PC-9 (cell line): ENCODE measurements at places on chromosomes 12 and 14. TPM values are rescaled to one million over a fixed set of nuclear protein-coding genes. Genes with fewer than 3 reads are reported as not detected.

DNA sequence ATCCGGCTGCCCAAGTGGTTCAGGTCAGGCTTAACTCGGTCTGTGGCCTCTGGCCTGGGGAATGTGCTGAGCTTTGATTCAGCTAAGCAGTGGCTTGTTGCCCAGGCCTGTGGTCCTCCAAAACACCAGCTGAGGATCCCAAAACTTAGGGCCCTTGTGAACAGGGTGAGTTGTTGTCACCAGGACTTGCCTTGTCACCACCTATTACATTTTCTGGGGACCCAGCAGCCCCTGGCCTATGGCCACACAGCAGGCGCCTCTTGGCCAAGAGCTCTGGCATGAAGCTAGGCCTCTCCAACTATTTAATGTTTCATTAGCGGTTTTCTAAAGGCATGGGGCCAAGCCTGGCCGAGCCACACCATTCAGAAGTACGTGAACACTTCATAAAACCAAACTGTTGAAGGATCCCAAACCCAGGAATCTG is 343.7 kb downstream of the CACNA1C start:
- no peak overlapping the region for H3K27ac ChIP-seq
- no peak overlapping the region for H3K4me3 ChIP-seq
- H3K27me3 ChIP-seq: peaks cover 61% of the 10 kb centered on the region
- DNase-seq: no peak
- no peaks in the 10 kb centered on the region for H3K36me3 ChIP-seq
- H3K4me1 ChIP-seq: no peaks in the 10 kb centered on the region

- H3K27ac ChIP-seq: no peak overlapping the region
- H3K4me1 ChIP-seq: no peaks in the 10 kb centered on the region
- no peak overlapping the region for H3K4me3 ChIP-seq
- no peak for DNase-seq
- no peaks in the 10 kb centered on the region for H3K36me3 ChIP-seq
These were observed 17.7 kb downstream of the SLC4A8 start for GRCh38 chr12:51442324-51442723.

GRCh38 chr12:51295651-51296050 is 25.4 kb upstream of the SMAGP start:
- no peaks in the 10 kb centered on the region for H3K27me3 ChIP-seq
- H3K4me3 ChIP-seq: no peak overlapping the region
- no peak overlapping the region for H3K27ac ChIP-seq
- peak; percentile 50 for DNase-seq
- no peaks in the 10 kb centered on the region for H3K36me3 ChIP-seq
- H3K4me1 ChIP-seq: peaks cover 23% of the 10 kb centered on the region

DNA sequence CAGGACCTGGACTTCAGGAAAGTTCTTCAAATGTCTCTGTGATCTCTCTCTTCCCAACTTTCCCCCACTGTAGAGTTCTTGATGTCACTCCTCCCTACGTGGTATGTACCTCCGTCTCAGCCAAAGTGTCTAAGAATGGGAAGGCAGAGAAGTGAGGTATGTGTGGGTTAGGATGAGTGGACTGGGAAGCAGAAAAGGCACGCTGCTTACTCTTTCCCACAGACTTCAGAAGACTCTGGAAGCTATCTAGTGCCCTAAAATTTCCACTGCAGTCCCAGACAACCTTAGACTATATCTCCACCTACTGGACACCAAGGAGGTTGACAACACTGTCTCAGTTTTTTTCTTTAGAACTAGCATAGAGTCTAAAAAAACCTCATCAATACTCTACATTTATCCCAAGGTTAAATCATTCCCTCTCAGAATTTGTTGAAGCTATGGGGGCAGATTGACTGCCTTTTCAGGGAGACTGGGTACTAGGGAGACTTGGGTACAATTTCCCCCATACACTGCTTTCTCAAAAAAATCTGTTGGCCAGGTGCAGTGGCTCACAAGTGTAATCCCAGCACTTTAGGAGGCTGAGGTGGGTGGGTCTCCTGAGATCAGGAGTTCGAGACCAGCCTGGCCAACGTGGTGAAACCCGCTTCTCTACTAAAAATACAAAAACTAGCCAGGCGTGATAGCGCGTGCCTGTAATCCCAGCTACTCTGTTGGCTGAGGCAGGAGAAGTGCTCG is 20.6 kb upstream of the ITGA5 start:
- no peak overlapping the region for H3K27ac ChIP-seq
- no peaks in the 10 kb centered on the region for H3K36me3 ChIP-seq
- H3K4me3 ChIP-seq: no peak overlapping the region
- no peaks in the 10 kb centered on the region for H3K27me3 ChIP-seq
- 0 out of 2 replicates have a peak, but pooled peaks cover 8% of the 10 kb centered on the region for H3K4me1 ChIP-seq

DNA sequence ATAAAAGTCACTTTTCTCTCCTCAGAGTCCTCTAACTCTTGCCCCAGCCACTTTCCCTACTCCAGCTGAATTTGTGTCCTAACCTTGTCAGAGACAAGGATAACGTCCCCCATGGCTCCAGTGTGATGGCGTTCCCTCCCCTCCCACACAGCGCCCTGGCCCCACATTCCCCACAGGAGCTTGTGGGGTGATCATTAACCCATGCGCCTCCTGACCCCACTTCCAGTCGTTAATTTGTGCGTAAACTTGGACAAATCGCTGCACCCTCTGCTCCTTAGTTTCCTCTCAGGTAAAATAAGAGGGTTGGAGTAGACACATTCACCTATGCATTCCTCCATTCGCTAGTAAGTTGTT is 22.9 kb upstream of the BCDIN3D start:
- no peak overlapping the region for H3K4me3 ChIP-seq
- no peak overlapping the region for H3K27ac ChIP-seq
- no peak for DNase-seq

GRCh38 chr14:20714593-20715250 is 26.2 kb downstream of the ANG start:
- H3K27ac ChIP-seq: no peak overlapping the region
- peak; percentile 74 for DNase-seq
- H3K27me3 ChIP-seq: no peaks in the 10 kb centered on the region
- H3K4me1 ChIP-seq: 0 out of 2 replicates have a peak, but pooled peaks cover 4% of the 10 kb centered on the region

The RPS6KA5 gene
- 3.0 and 3.5 TPM in 2 replicates for total RNA-seq

- H3K4me1 ChIP-seq: no peaks in the 10 kb centered on the region
- no peaks in the 10 kb centered on the region for H3K27me3 ChIP-seq
- no peak overlapping the region for H3K27ac ChIP-seq
- DNase-seq: no peak
- H3K4me3 ChIP-seq: no peak overlapping the region
These were observed 70.1 kb downstream of the ATF7IP start for GRCh38 chr12:14435627-14436026.

DNA sequence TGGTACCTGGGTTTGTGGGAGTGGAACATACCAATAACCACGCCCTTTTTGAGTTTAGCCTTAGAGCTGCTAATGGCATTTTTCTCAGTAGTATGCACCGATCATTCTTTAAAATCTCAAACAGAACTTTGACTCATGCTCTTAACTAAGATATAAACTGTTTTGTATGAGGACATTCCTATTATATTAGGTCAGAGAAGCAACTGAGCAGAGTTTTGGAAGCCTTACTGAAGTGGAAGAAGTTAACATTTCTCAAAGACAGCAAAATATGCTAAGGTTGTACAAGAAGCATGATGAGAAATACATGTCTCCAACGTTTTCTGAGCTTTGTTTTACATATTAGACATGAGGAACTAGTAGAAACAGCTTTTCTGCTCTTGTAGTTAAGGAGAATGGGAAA is 819.2 kb downstream of the FSCB start:
- H3K36me3 ChIP-seq: no peaks in the 10 kb centered on the region
- no peak overlapping the region for H3K27ac ChIP-seq
- no peak overlapping the region for H3K4me3 ChIP-seq
- H3K27me3 ChIP-seq: no peaks in the 10 kb centered on the region
- no peak for DNase-seq

The OAS2 gene
- total RNA-seq: 0.98 and 1.3 TPM in 2 replicates

GRCh38 chr12:120425797-120426196 is 12.1 kb upstream of the COX6A1 start:
- 0 out of 2 replicates have a peak, but pooled peaks cover 3% of the 10 kb centered on the region for H3K4me1 ChIP-seq
- DNase-seq: no peak
- no peaks in the 10 kb centered on the region for H3K27me3 ChIP-seq
- no peak overlapping the region for H3K4me3 ChIP-seq
- no peaks in the 10 kb centered on the region for H3K36me3 ChIP-seq

- H3K4me1 ChIP-seq: no peaks in the 10 kb centered on the region
- DNase-seq: no peak
- no peak overlapping the region for H3K27ac ChIP-seq
- no peaks in the 10 kb centered on the region for H3K27me3 ChIP-seq
- no peak overlapping the region for H3K4me3 ChIP-seq
- H3K36me3 ChIP-seq: peaks cover 65% of the 10 kb centered on the region
These were observed 80.5 kb upstream of the ZFP36L1 start for GRCh38 chr14:68873376-68873775.

The WNT1 gene
- total RNA-seq: not detected in 2 replicates

GRCh38 chr12:110503432-110503831 is 1.3 kb downstream of the RAD9B start:
- H3K36me3 ChIP-seq: peaks cover 14% of the 10 kb centered on the region; the same call in 1 of the 2 replicates
- H3K4me1 ChIP-seq: peaks cover 22% of the 10 kb centered on the region
- no peak overlapping the region for H3K4me3 ChIP-seq
- no peak overlapping the region for H3K27ac ChIP-seq
- no peak for DNase-seq

GRCh38 chr14:65853407-65853955 is 441.0 kb downstream of the FUT8 start:
- H3K27me3 ChIP-seq: no peaks in the 10 kb centered on the region
- no peaks in the 10 kb centered on the region for H3K36me3 ChIP-seq
- no peak overlapping the region for H3K4me3 ChIP-seq
- no peaks in the 10 kb centered on the region for H3K4me1 ChIP-seq
- no peak overlapping the region for H3K27ac ChIP-seq
- DNase-seq: no peak

DNA sequence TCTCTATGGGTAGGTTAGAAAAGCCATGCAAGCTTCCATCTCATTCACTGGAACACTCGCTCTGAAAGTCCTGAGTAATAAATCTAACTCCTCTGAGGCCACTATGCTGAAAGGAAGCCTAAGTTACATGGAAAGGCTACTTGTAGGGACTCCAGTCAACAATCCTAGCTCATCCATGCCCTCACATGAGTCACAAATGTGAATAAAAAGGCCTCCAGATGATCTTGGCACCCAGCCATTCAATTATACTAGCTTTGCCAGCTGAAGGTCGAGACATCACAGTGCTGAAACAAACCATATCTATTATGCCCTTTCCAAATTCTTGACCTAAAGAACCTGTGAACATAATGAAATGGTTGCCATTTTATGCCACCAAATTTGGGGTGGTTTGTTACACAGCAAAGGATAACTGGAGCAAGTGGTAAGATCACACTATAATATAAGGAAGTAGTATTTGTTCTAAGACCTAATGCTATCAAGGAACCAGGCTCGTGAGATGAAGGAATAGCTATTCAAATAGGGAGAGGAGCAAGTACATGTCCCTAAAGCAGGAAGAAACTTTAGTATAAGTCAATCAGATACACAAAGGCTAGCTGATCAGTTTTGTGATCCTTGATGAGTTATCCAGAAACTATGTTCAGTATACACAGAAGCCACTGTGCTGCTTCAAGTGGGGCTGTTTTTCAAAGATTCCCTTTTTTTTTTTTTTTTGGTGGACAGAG is 142.1 kb downstream of the MED13L start:
- no peaks in the 10 kb centered on the region for H3K36me3 ChIP-seq
- H3K27me3 ChIP-seq: no peaks in the 10 kb centered on the region
- DNase-seq: peak; percentile 50
- peak overlapping the region; percentile 28; the same call in 1 of the 2 replicates for H3K27ac ChIP-seq
- no peak overlapping the region for H3K4me3 ChIP-seq
- H3K4me1 ChIP-seq: peaks cover 15% of the 10 kb centered on the region

- no peak overlapping the region for H3K27ac ChIP-seq
- no peaks in the 10 kb centered on the region for H3K27me3 ChIP-seq
- DNase-seq: no peak
- no peaks in the 10 kb centered on the region for H3K4me1 ChIP-seq
These were observed 70.3 kb upstream of the DBX2 start for GRCh38 chr12:45121224-45121623.

DNA sequence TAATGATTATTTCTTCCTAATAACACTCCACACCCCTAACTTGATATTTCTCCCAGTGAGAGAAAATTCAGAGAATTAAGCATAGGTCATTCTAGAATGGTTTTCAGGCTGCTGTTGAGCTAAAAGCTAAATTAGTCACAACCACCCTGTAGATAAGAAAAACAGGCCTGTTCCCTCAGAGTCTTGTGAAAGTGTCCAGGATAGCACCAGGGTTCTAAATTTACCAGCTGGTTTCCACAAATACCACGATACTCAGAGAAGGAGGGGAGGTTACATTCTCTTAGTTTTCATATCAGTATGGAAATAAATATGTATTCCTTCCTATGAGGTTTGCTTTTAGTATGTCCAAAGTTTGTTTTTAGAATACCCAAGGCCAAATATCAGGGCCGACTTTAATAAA is 66.0 kb upstream of the YARS2 start:
- no peak overlapping the region for H3K4me3 ChIP-seq
- peaks cover 6% of the 10 kb centered on the region; the same call in 1 of the 2 replicates for H3K36me3 ChIP-seq
- H3K27ac ChIP-seq: no peak overlapping the region
- no peaks in the 10 kb centered on the region for H3K27me3 ChIP-seq

GRCh38 chr14:26180221-26180620 is 417.6 kb downstream of the NOVA1 start:
- no peak overlapping the region for H3K4me3 ChIP-seq
- H3K4me1 ChIP-seq: no peaks in the 10 kb centered on the region
- H3K36me3 ChIP-seq: no peaks in the 10 kb centered on the region
- no peaks in the 10 kb centered on the region for H3K27me3 ChIP-seq
- no peak for DNase-seq

DNA sequence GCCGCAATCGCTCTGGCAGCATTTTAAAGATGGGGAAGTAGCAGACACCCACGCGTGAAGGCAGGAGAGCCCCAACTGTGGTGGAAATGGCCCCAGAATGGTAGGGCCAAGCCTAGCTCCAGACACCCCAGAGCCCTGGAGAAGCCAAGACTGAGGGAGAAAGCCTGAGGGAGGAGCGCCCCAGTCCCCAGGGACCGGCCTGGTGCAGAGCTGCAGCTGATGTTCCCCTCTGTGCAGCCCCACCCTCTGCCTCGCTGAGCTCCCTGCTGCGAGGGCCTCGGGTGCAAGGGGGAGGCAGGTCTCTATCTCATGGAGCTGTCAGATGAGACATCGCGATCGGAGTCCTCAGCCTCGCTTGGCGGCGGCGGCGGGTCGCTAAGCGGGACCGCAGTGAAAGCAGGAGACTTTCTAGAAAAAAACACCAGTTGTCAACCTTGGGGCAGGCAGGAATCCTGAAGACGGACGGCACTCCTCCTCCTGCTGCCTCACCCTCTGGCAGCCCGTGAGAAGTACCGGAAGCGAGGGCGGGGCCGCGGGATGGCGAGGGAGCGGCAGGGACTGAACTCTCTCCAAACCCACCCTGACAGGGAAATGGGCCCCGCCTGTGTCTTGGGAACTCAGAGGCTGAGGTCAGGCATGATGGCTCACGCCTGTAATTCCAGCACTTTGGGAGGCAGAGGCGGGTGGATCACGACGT is 6.0 kb downstream of the GAPDH start:
- H3K27ac ChIP-seq: peak overlapping the region; percentile 52
- DNase-seq: peak; percentile 98
- H3K36me3 ChIP-seq: peaks cover 34% of the 10 kb centered on the region
- peaks cover 30% of the 10 kb centered on the region for H3K4me1 ChIP-seq
- H3K4me3 ChIP-seq: peak overlapping the region; percentile 3; the same call in 1 of the 2 replicates
